ENCODE measurements at places on chromosomes 2 and 18.
A peak's percentile ranks its signal among the peaks of the same experiment; 100 is the strongest.

GRCh38 chr2:109497911-109498870, 115.6 kb downstream of the SEPTIN10 start:
- no peak for DNase-seq

GRCh38 chr2:144030791-144031190, 489.1 kb downstream of the ZEB2 start:
- DNase-seq = no peak

GRCh38 chr2:175055993-175056392, 50.8 kb upstream of the CHN1 start:
- DNase-seq = no peak

DNA sequence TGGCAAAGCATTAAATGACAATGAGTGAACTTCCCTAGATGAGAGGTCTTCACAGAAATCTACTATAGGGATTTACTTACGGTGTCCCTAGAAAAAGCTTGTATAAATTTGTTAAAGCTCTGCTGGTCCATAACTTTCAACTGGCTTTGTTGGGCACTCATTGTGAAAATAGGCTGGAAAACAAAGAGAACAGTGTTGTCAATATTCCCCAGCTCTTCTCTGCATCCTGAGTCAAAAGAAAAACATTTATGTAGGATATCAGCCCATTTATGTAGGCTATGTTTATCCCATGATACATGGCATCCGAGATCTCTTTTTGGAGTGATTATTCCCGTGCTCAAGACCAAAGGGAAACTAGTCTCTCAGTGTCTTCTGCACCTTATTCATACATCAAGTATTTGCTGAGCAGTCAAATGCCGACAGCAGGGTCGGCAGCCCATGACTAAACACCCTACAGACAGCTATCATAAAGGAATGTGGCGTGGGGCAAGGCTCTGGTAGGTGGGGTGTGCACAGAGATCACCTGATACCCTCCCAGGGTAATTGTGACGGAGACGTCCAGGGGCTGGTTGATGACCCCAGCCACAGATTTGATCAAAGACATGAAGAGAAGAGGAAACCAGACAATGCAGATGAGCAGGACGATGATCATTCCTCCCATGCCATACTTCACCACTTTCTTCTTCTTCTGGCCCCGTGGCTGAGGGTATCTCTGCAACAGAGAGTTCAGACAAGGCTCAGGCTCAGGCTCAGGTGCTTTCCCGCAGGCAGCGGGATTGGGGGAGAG, 155.9 kb downstream of the NAPG start:
- no peak for DNase-seq

DNA sequence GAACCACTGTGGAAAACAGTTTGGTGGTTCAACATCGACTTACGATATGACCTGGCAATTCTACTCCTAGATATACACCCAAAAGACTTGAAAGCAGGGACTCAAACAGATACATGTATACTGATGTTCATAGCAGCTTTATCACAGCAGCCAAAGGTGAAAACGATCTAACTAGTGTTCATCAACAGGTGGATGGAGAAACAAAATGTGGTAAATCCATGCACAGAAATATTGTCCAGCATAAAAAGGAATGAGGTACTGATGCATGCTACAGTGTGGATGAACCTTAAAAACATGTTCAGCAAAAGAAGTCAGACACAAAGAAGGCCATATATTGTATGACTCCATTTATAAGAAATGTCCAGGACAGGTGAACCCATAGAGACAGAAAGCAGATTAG, 36.3 kb downstream of the MRO start:
- DNase-seq = no peak

- no peak for DNase-seq
Measured at GRCh38 chr2:167756446-167756845, 490.9 kb downstream of the STK39 start.

DNA sequence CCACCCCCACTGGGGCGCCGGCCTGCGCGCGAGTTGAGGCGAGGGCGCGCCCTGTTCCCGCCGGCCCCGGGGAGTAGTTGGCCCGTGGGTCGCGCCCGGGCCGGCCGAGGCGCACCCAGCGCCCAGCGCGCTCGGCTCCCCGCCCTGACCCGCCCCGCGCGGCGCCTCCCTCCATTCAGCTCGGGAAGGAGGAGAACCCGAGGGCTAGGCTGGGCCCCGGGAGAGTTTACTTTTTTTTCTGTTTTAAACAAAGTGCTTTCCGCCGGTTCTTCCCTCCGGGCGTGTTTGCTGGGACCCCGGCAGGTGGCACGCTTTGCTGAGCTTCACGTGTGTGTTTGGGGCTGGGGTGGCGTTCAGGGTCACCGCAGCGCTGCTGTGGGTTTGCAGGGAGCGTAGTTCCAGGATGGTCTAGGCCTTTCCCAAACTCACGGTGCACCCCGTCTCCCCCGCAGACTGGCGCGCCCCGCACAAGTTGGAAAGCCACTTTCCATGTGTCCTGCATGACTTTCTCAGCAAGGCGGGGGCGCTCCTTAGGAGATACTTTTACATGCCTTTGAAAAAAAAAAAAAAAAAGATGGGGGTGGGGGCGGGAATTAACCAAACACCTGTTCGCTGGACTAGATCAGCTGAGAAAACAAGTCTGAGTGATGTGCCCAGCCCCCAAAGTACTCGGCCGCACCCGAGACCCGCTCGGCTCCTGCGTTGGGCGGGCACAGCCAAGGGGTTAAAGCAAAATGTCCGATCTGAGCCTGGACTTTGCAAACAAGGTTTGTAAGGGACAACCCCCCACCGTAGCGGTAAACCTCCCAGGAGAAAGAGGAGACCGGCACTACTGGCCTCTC, 825 bp downstream of the ITGA6 start:
- DNase-seq = peak; percentile 63

DNA sequence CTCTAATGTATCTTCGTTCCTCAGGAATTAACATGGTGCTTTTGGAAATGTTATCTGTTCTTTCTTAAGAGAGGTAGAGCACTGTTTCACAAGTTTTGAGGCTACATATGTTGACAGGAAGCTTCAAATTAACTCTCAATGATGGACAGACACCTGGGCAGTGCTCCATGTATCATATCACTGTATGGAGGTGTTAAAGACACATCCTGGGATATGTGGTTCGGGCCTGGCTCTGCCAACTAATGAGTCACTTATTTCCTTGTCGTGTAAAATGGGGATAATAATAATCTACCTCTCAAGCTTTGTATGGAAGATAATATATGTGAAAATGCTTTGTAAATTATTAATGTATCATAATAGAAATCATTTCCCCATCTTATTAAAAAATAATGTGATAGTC, 90.2 kb downstream of the PARD3B start:
- DNase-seq = no peak

DNA sequence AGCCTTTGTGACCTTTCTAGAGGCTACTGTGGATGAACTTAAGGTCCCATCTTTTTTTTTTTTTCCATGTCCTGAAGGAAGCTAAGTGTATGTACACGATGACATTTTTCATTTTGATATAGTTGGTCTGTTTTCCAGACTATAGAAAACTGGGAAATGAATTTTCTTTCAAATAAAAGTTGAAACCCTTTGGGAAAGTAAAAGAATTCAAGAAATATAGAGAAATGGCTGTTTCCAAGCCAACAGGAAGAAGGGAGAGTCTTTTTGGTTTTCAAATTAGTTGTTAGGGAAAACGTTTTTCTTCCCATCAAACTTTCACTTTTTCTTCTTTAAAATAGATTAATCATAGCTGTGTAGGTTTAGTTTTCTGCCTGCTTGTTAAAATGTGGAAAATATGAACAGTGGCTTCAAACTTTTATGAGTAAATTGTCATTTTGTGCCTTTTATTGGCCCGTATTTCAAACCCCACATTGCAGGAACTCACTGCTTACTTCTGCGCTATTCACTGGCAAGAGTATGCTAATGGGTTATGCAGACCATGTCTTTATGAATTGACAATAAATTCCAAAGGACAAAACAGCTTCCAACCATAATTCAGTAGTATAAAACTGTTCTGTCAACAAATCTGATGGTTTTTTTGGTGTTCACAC, 27.7 kb upstream of the LYPD1 start:
- DNase-seq = no peak

DNA sequence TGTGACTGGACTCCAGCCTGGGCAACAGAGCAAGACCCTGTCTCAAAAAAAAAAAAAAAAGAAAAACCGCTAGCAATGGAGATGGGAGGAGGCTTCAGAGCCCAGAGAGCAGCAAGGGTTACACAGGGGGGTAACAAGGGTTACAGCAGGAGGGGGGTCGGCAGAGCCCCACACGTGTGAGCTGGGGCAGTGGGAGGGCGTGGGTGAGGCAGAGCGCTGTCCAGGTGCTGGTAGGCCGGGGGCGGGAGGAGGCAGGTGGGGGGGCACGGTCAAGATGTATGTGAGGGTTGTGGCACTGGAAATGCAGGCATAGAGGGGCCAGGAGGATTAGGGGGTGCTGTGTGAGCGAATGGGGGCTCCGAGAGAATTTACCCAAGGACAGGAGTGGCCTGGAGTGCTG, 3.4 kb downstream of the MZT2B start:
- DNase-seq = no peak

GRCh38 chr2:188766471-188766856, 207.7 kb upstream of the COL3A1 start:
- DNase-seq = no peak

GRCh38 chr2:213248637-213249036, 35.6 kb upstream of the SPAG16 start:
- DNase-seq = no peak

DNA sequence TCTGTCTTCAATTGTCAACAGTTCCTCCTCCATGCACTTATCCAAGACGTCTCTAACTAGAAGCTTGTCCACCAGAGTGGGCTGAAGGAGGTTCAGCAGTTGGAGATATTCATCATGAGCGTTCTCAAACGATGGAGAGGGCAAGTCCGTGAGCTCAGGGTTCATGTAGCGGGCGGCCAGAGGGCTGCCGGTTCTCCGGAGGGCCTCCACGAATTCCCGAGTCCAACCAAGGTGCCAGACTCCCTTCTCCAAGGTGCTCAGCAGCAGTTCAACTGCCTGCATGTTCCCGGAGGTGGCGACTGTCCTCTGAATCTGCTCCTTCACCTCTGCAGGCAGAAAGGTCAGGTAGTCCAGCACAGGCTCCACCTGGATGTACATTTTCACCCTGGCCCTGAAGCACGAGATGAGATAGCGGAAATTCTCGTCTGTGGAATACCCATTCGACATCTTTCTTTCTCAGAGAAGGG, 590 bp downstream of the IFIH1 start:
- DNase-seq = no peak

DNA sequence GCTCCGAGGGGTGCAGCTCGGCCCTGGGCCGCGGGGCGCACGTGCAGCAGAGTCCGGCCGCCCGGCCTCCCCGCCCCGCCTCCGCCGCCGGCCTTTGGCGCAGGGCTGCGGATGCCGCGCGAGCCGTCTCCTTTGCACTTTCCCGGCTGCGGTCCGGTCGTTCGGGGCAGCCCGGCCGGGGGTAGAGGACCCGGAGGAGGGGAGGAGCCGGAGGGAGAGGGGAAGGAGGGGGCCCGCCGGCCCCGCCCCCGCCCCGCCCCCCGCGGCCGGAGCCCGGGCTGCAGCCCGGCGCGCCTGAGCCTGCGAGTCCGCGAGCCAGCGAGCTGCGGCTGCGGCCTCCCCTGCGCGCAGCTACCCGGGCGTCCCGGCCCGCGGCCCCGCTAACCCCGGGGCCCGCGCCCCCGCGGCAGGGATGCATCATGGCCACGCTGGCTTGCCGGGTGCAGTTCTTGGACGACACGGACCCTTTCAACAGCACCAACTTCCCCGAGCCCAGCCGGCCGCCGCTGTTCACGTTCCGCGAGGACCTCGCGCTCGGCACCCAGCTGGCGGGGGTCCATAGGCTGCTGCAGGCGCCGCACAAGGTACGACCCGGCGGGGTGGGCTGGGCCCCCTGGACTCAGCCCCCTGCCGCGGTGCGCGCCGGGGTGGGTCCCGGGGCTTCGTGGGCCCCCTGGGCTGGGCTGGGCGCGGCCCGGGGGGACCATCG, at the start of gene FHOD3:
TSS of gene FHOD3 (plus strand) at position 297 of the 709 bp plus-strand sequence. CDS start at position 420, 123 bp downstream.
- peak; percentile 94 for DNase-seq

DNA sequence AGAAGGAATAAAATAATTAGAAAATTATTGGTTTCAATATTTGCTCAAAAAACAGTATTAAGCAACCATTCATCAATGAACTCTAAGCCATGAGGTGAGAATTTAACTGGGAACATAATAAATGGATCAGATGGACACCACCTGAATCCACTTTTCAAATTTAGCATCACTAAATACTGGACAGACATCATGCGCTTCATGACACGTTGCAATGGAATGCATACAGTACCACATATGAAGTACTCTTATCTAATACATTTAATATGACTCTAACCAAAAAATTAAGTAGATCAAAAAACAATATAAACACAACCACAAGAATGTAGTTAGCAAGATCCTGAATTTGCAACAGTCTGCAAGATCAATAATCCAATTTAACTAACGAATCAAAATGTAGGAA, 76.6 kb downstream of the COBLL1 start:
- no peak for DNase-seq

DNA sequence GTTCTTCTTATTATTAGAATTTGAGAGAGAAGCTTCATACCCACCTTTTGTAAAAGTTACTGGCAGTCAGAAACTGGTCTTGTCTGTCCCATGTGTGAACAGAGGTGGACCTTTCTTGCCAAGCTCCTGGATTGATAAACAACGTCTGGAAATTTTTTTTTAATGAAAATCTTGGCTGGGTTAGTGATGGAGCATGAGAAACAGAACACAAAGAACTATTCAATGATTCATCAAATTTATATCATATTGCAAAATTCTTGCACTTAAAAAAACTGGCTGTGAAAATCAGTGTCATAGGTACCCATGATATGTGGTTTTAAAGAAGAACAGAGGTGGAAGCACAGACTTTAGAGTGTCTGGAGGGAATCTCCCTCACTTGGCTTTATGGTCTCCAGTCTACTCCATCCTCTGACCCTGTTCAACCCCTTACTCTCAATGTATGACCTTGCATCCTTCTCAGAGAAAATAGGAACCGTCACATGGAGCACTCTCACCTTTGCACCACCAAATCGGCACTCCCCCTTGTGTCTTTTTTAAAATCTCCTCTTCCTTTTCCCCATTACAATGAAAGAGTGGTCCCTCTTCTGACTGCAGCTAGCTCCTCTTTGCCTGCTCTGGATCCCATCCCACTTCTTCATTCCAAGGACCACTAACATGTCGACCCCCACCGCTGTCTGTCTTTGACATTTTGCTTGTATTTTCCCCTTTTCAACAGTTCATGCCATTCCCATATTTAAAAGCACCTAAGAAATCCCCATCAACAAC, 58.2 kb downstream of the COPS8 start:
- no peak for DNase-seq

DNA sequence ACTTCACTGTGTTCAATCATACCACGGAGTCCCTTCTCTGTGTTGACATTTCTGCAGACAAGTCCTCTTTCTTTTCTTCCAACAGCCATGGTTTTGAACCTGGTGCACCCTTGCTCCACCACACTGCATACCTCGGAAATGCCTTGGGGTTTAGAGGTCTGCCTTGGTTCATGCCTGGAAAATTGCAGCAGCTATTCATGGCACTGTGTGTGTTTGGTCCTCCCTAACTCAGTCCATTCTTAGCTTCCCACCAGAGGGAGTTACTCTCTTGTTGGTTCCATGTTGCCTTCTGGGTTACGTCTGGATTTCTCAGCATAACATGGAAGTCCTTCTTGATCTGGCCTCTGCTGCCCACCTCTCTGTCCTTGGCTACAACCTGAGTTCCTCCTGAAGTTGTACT, 206.0 kb downstream of the FHOD3 start:
- DNase-seq = no peak
